ENCODE measurements at places on chromosomes 16 and 17.
A peak's percentile ranks its signal among the peaks of the same experiment; 100 is the strongest.

- peak; percentile 77 for DNase-seq
These were observed 477 bp upstream of the CLDN9 start for GRCh38 chr16:3012246-3012645.

DNA sequence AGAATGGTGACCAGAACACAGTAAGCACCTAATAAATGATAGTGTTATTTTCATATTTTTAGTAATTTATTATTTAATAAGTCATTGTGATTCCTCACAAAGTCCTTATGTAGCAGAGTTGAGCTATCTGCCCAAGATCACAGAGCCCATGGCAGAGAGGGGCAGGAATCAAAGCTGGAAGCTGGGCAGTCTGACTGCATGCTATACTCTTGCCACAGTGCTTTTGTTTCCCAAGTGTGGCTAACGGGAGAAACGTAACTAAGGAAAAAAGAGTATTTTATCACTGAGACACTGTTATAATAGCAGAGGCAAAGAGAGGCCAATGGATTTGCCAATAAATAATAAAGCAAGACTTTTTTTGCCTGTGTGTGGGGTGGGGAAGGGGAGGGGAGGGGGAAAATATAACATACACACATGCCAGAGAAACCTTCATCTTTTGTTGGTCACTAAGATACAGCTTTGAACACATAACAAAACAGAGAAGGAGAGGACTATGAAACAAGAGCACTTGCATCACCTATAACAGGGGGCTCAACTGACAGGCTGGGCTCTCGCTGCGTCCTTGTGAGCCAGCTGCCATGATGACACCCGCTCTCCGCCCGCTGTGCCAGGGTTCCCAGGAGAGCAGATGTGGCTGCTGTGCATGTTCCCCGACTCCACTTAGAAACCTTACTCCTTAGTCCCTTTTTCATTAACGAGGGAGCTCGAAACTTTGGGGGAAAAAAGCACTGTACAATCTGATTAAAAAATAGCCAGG lies 10.1 kb downstream of the CSNK2A2 start:
- no peak for DNase-seq

GRCh38 chr17:63358111-63358839 lies 87.8 kb downstream of the CYB561 start:
- DNase-seq, result no peak

GRCh38 chr17:74852237-74853047 lies 7.2 kb downstream of the GRIN2C start:
- peak; percentile 57 for DNase-seq

- DNase-seq, result no peak
These were observed 5.0 kb downstream of the EVPLL start for GRCh38 chr17:18382441-18383078.

DNA sequence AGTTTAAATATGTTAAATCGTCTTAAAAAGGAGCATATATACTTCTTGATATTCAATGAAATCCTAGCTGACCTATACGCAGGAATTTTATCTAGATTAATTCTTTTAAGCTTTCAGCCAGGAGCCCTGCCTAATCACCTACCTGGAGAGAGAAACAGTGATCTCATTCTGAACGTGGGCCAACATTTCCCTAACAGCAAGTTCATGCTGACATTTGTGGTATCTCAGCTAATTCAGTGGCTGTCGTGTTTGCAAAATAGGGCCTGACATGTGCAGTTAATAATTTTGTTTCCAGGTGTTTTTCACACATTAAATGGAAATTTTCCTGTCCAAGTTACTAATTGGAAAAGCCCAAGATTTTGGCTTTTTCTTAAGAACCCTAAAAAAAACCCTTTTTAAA lies 17.4 kb downstream of the KRT24 start:
- DNase-seq, result no peak

- peak; percentile 38 for DNase-seq
These were observed 67.9 kb downstream of the HIC1 start for GRCh38 chr17:2122641-2123302.

- DNase-seq, result no peak
These were observed 338.2 kb downstream of the SNX29 start for GRCh38 chr16:12314653-12315185.

DNA sequence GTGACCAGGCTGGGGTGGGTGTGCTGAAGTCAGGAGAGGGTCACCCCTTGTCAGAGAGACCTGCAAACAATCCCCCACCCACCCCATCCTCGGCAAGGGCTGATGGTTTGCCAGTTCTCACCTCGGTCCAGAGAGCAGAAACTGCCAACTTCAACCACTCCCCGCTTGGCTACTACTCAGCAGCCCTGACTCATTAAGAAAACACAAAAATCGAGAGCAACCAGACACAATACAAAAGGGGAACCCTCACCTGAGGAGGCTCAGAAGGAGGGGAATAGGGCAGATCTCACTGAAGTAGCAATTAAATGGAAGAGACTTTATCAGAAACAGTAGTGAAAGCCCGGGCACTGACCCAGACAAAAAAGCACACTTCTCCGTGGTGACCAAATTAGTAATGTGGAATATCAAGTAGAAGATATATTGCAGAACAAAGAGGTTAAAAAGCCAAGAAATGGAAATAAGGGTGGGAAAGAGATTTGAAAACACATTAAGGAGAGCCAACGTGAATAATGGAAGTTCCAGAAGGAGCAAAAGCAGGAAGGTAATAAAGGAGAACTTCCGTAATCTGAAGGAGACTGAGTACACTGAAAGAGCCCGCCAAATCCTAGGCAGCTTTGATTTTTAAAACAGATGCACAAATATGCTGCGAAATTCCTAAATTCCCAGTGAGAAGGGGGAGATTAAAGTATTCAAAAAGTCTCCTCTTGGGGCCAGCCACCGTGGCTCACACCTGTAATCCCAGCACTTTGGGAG lies 23.6 kb downstream of the CENPV start:
- DNase-seq, result no peak

- DNase-seq, result no peak
These were observed 11.4 kb downstream of the SLFN5 start for GRCh38 chr17:35254107-35254773.

DNA sequence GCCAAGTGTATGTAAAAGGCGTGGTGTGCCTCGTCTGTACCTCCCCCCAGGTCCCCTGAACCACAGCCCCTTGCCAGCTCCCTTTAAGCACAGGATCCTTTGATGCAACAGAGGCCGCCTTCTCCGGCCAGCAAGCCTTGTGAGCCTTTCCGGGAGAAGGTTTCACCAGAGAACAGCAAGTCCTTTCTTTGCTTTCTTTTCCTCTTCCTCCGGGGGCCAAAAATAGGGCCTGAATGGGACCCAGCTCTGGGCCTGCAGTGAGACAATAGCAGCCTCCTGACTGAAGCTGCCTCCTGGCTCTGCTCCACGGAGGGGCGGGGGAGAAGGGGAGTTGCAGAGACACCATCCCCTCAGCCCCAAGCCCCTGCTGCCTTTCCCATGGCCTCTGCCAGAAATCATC lies 9.0 kb downstream of the ADGRG1 start:
- no peak for DNase-seq

DNA sequence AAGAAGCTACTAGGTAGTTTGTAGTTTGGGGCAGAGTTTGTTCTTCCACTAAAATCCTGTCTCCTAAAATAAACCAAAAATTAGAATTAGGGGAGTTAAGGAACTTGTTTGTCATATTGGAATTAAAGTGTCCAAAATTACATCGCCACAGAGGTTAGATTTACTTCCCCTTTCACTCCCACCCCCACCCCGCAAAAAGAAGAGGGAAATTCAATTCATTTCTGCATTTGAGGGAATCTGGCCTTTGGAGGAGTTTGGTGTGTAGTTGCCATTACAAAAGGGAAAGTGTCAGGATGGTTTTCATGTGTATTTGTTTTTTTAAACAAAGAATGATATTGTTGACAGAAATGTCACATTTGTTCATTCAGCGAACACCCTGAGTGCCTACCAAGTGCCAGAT lies 5.8 kb downstream of the TMEM97 start:
- no peak for DNase-seq

GRCh38 chr16:10971560-10971961 lies 27.2 kb downstream of the CLEC16A start:
- DNase-seq, result peak; percentile 75

DNA sequence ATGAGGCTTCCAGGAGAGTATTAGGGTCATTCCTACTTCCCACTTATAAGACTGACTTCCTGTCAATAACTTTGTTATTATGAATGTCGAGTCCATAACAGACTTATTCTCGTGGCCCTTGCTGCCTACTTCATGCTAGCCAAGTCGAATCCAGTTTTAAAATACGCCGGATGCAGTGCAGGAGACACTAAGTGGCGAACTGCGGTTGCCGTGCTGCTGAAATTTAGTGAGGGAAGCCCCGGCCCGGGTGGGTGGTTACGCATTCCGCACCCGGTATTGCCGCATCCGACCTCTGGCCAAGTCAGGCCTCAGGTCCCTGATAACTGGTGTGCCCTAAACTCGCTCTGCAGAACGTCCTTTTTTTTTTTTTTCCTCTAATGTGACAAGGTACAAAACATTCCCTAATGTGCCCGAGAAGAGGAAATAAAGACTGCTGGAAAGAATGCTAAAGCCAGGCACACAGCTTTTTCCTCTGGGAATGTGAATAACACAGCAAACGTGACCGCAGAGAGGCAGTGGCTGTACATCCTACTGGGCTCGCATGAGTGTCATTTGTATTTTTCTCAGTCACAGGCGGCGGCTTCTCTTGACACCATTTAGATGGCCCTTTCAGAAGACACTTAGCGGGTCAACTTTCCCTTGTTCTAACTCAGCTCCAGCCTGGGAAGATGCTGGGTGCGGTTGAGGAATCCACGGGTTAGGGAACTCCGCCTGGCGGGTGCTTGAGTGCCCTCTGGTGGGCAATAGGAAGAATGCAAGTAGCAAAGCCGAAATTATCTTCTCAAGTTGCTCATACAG lies 7.1 kb upstream of the AKTIP start:
- DNase-seq, result peak; percentile 68

DNA sequence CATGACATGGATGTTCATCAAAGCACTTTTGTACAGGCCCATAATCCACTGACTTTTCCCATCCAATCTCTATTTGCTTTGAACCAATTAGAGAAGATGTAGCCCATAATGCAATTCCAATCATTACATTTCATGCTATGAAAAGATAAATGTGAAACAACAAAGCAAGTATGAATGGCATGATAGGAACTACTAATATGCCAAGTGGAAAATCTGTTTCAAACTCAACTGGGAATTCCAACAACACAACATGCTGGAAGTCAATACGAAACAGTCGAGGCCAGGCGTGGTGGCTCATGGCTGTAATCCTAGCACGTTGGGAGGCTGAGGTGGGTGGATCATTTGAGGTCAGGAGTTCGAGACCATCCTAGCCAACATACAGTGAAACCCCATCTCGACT lies 39.6 kb upstream of the TMEM97 start:
- no peak for DNase-seq

DNA sequence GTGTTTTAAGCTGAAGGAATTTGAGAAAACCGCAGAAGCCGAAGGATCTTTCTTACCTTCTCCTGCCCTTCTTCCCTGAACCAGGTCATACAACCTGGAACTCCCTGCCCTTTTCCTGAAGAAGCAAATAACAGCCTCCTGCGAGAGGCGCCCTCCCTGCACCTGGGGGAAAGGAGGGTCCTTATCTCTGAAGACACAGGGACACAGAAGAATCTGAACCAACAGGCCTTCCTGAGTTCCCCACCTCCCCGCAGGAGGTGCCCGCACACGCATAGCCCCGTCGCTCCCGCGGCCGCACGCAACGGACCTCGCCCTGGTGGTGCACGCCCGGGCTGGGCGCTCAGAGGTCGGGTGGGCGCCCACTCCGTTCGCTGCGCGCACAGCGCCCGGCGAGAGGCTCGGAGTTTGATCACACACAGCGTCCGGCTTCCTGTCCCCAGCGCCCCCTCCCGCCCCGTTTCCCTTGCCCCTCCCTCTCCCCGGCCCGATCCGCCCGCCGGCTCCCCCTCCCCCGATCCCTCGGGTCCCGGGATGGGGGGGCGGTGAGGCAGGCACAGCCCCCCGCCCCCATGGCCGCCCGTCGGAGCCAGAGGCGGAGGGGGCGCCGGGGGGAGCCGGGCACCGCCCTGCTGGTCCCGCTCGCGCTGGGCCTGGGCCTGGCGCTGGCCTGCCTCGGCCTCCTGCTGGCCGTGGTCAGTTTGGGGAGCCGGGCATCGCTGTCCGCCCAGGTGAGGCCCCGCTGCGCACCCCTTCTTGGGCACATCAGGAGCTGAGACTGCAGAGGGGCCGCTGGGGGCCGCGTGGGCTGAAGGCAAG lies at the start of gene TNFSF12:
Gene TNFSF12 (plus strand): TSS at position 474 of the 816 bp plus-strand sequence. CDS start 96 bp downstream, at position 570.
- no peak for DNase-seq

All from left kidney (tissue), 8 donors.